ENCODE measurements at places on chromosomes 11 and 22.

GRCh38 chr11:94171693-94172440 lies 43.2 kb downstream of the PANX1 start:
- peak; percentile 12 for DNase-seq

GRCh38 chr22:50443801-50444625 lies 30.8 kb downstream of the SBF1 start:
- no peak for DNase-seq

GRCh38 chr22:48579043-48579927 lies 1248.4 kb downstream of the BRD1 start:
- no peak for DNase-seq

DNA sequence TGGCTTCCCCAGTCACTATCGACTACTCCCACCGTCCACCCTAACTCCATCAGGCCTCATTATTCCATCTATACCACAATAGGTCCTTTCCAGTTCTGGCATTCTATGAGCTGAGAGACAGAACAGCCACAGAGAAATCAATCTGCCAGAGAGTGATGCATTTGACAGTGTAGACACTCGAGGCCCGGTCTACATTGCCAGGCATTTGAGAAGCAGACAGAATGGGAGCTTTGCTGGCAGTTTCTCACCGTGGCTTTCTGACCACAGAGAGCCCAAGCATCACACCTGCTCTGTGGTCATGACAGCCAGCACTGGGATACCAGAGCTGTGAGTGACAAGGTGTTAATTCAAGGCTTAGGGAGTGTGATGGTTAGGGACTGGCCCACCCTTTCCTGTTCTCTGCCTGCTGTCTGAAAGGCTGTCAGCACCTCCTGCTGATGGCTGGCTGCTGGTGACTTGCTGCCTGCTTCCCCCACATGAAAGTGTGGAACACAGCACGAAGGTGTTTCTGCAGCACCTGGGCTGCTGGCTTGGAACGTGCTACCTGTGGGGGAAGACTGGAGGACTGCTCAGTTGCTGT lies 137.8 kb downstream of the KIRREL3 start:
- DNase-seq, result no peak

DNA sequence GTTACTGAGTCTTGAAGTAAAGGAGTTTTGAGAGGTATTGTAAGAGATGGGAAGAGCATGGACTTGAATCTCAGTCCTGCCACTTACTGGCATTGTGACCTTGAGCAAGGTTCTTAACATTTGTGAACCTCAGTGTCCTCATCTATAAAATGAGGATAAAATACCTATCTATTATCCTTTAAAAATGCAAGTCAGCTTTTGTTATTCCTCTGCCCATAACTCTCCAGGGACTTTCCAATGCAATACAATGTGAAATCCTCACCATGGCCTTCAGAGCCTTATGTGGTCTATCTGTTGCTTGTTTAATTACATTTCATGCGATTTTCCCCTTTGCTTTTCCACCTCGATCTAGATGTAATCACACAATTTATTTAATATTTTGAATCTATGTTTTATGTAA lies 9.1 kb downstream of the TMEM135 start:
- DNase-seq, result no peak

GRCh38 chr11:44775985-44776446 lies 49.3 kb downstream of the TSPAN18 start:
- no peak for DNase-seq

GRCh38 chr11:103985041-103985440 lies 51.4 kb upstream of the DDI1 start:
- no peak for DNase-seq

DNA sequence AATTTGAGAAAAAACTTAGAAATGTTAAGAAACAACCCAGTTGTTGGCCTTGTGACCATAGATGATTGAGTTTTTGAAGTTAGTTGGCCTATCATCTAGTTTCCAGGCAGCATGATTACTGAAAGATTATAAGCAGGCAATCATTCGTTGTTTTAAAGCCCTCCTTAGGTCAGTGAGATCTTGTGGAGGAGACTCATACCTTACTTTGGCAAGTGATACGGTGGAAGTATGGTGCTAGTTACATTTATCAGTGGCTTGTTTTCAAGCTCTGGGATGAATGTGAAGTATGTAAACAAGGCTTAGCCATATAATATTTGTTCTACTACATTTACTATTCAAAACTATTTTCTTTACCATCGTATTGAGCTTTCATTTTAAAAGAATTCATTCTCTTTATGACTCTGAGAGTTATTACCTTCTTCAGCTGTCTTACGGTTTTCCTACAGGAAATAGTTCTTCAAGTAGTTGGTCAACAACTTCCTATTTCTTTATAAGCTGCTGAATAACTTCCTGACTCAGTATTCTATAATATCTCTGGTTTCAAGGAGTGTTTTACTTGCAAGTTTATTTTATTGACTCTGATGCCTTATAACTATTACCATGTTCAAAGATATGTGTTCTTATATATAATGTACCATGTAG lies 7.3 kb downstream of the YAP1 start:
- no peak for DNase-seq
